MM.1S (cell line): ENCODE measurements at places on chromosomes 12 and 14.

DNA sequence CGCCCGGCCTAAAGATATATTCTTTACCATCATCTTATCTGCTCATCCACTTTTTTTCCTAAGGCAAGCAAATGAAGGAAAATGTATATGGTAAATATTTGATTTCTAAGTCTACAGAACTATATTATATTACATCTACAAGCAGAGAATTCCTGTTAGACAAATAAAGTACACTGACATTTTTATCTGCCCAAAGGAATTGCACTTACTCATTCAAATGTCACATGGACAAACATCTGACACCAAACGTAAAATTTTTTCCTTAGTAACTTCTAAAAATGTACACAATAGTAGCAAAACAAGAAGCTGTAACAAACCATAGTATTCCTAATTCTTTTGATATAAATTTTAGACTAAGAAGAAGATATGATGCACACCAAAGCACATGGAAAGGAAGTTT is 51.0 kb downstream of the SPPL3 start:
- no peak for DNase-seq

DNA sequence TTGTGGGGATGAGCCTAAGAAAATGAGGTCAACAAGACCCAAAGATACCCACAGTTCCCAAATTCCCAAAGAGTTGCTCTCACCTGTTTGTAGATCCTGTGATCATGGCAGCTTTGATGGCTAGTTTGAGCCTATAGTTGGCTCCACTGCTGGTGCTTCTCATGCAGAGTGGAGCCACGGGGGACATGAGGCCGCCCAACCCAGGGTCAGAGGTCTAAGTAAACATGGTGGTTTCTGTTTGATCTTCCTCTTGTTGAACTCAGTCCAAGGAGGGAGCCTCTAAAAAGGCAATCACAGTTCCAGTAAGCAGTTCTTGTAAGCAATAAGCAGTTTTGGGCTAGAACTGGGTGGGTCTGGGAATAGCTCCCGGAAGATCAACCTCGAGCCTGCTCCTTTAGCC is 125.6 kb upstream of the DHRS4 start:
- DNase-seq: no peak

DNA sequence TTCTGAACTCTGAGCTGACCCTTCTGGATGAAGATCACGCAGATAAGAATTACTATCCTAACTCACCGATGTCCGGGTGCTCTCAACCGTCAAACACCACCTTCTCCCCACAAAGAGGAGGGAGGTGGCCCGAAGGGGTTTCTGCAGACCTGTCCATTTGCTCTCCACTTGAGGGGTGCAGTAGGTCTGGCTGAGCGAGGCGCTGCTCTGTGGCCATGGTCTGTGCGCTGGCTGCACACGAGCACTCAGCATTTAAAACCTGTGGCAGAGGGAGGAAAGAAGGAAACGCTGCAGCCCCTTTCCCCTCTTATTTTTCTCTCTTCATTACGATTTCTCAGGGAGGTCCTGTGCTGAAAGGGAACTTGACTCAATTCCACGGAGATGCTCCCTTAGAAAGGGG is 1.5 kb upstream of the HOXC13 start:
- no peak for DNase-seq

GRCh38 chr14:73397810-73398209 is 60.5 kb downstream of the NUMB start:
- no peak for DNase-seq

DNA sequence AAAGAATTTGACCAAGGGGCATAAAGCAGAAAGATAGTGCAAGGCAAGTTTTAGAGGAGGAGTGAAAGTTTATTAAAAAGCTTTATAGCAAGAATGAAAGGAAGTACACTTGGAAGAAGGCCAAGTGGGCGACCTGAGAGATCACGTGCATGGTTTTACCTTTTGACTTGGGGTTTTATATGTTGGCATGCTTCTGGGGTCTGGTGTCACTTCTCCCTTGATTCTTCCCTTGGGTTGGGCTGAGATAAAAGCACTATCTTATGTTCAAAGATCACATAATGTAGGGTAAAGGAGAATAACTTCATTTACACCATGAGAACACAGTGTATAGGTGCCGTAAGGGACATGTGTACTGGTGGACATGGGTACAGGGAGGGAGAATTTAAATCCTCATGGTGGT is 17.7 kb upstream of the TMEM30B start:
- DNase-seq: no peak

DNA sequence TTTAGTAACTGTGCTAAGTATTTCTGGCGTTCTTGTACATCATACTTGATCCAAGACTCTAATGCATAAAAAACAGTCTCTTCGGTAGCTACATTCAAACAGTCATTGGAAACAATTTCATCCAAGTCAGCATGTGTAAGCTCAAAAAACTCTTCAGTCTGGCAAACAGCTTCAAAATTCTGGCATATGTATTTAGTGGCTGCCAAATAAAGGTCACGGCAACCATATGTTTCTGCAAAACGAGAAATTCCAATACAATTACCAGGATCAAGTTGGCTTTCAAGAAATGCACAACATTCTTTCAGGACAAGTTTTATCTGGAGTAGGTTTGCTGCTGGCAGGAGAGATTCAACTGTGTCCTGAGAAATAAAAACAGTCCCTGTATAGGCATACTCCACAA is 16.5 kb downstream of the KLHL28 start:
- DNase-seq: no peak

GRCh38 chr14:89401761-89402160 is 15.3 kb downstream of the FOXN3 start:
- no peak for DNase-seq

GRCh38 chr14:34137001-34137745 is 186.3 kb upstream of the EGLN3 start:
- no peak for DNase-seq

DNA sequence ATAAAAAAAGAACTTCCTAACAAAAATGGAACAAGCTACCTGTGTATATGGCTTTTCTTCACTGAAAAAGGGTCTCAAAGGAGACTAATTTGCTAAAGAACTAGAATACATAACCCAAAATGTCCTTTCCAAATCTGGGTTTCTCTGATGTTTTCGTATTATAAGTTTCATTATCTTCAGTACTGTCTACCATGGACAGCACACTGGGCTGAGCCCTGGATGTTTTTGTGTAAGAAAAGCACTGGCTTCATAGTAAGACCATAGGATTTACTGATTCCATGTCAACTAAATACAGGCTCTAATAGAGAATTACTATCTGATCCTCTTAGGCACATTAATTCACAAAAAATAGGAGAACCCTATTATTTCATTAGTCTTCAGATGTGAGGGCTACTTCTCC is 94.3 kb upstream of the GPHB5 start:
- no peak for DNase-seq
